Left hindlimb (tissue), 1 donor: ENCODE measurements at places on chromosomes 3 and 15.

DNA sequence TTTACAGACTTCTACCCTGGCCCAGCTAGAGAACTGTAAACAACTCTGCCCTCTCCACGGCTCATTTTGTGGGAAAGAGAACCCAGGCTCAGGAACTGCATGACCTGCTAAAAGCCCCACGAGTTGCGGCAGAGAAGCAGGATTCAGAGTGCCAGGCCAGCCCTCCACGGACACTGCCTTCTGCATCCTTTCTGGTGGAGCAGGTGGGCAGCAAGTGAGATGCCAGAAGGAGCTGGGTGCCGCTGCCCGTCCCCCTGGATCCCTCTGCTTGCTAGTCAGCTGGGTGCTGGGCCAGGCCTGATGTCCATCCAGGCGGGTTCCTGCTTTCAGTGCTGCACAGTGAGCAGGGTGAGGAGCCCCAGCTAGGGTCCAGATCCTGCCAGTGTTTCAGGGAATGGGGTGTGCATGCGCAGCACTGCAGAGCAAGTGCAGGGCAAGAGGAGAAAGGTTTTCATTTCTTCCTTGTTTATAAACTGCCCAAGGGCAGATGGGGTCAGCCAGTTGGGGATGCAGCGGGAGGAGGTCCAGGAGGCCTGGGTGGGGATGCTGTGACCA, 5.2 kb upstream of the RAB43 start:
- DNase-seq = no peak

DNA sequence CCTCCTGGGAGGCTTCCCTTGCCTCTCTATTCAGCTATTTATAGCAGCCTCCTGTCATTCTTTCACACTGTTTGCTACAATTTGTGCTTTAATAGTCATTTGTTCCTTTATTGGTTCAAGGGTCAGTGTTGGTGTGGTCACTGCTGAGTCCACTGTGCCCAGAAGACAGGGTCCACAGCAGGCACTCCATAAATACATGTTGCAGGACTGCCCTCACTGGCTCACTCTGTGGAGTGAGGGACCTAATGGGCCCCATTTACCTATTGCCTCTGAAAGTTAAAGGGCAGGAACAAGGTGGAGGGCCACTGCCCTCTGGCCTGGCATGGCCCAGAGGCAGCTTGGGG, 16.8 kb downstream of the MST1R start:
- DNase-seq = no peak

DNA sequence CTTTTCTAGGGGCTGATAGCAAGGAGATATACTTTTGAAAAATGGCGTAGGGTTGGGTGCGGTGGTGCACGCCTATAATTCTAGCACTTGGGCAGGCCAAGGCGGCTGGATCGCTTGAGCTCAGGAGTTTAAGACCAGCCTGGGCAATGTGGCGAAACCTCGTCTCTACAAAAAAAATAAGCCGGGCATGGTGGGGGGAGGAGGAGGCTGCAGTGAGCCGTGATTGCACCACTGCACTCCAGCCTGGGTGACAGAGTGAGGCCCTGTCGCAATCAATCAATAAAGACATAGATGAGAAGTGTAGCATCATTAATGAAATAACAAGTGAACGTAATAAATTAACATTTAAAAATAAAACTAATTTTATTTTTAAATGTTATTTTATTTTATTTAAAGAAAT, 134.6 kb downstream of the SLCO3A1 start:
- DNase-seq = no peak

- DNase-seq = no peak
Observed at GRCh38 chr3:126479642-126480041, 4.0 kb upstream of the ZXDC start.

GRCh38 chr3:196504556-196504955, 988 bp upstream of the RNF168 start:
- no peak for DNase-seq

DNA sequence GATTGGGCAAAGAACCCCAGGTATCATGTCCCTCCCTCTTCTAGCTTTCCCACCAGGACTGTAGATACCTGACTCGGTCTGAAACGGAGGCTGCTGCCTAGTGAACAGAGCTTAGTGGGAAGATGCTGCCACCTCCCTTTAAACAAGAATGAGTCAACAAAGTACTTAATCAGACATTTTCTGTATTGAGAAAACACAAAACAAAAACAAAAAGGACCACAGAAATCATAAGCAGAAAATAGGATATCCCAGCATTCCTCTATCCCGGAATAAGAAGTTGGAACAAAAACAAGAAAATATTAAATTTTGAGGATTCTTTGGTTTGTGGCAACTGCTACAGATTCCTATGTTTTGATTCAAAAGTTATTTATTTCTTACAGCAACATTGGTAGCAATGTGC, 51.7 kb upstream of the COL8A1 start:
- DNase-seq = no peak

DNA sequence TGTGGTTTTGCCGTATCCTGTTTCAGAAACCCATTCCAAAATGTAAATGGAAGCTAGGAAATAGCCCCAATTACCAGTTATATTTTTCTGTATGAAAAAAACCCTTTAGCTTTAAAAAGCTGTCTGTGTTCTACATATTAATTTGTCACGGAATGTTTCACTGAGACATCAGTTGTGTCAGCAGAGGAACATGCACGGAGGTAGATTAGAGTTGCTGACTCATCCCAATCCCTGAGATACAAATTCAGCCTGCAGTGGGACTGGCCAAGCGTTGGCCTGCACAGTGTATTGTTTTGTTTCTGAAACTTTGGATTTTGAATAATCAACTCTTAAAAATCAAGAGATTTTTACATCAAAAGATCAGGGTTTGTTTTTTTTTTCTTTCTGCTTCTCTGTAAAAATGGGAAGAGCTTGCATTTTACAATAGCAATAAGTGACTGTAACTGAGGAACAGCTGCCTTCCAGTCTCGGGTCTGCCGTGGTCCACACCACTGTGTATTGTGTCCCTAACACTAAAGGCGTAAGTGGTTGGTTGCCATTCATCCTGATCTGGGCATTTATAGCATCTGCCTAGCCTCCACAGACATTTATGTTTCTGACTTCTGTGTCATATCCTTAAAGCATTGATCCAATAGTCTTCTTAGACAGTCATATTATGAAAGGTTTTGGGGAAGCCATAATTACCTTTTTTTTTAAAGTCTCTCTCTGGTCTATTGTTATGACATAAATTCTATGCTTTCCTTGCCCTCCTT, 218.1 kb downstream of the ADAMTSL3 start:
- no peak for DNase-seq

DNA sequence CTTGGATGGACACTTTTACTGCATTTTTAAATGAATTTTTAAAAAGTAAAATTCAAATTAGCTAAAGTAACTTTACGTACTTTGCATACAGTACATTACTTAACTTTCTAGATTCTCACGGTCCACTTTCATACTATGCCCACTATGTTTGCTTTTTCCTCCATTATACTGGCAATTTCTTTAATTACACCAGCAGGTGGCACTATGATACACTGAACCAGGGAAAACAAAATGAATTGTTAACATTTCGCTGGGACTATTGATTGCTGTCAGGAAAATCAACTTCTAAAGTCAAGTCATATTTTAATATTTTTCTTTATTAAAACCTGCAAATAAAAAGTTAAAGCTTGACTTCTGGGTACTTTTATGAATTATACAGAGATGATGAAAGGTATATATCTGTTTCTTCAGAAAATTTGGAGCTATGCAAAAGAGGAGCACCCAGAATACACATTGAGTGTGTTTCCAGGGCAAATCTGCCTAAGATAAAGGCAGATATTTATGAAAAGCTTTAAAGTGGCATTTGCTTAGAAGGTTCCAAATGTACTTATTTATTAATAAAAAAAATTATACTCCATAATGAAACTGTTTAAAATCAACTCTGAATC, 21.8 kb upstream of the POU1F1 start:
- no peak for DNase-seq
